ENCODE measurements at places on chromosomes 11 and 22.
A peak's percentile ranks its signal among the peaks of the same experiment; 100 is the strongest.

GRCh38 chr11:10072142-10072541 lies 221.9 kb downstream of the SBF2 start:
- H3K27ac ChIP-seq = no peak overlapping the region
- no peaks in the 10 kb centered on the region for H3K27me3 ChIP-seq
- H3K4me1 ChIP-seq = no peaks in the 10 kb centered on the region
- DNase-seq = no peak
- H3K4me3 ChIP-seq = no peak overlapping the region

GRCh38 chr11:9014826-9015225 lies 11.0 kb upstream of the NRIP3 start:
- H3K4me1 ChIP-seq = peaks cover 20% of the 10 kb centered on the region
- no peaks in the 10 kb centered on the region for H3K36me3 ChIP-seq
- DNase-seq = no peak
- no peak overlapping the region for H3K4me3 ChIP-seq

GRCh38 chr22:47460861-47461260 lies 698.4 kb downstream of the TBC1D22A start:
- H3K27me3 ChIP-seq = no peaks in the 10 kb centered on the region
- H3K4me1 ChIP-seq = no peaks in the 10 kb centered on the region
- no peak overlapping the region for H3K4me3 ChIP-seq
- no peak overlapping the region for H3K27ac ChIP-seq

GRCh38 chr11:102155676-102156075 lies 45.4 kb downstream of the YAP1 start:
- DNase-seq = no peak
- no peaks in the 10 kb centered on the region for H3K4me1 ChIP-seq

- H3K36me3 ChIP-seq = no peaks in the 10 kb centered on the region
- no peak within 1 kb of the TSS for H3K27ac ChIP-seq
- peaks cover 7% of the 10 kb centered on the region for H3K4me1 ChIP-seq
- DNase-seq = peak; percentile 4
Observed at GRCh38 chr11:8080674-8081590, at the start of gene TUB. TUB (plus strand) TSS chr11:8081211; CDS start chr11:8081511, 300 bp downstream.
